Erythroblast (primary cell): ENCODE measurements at places on chromosomes 16 and 17.

DNA sequence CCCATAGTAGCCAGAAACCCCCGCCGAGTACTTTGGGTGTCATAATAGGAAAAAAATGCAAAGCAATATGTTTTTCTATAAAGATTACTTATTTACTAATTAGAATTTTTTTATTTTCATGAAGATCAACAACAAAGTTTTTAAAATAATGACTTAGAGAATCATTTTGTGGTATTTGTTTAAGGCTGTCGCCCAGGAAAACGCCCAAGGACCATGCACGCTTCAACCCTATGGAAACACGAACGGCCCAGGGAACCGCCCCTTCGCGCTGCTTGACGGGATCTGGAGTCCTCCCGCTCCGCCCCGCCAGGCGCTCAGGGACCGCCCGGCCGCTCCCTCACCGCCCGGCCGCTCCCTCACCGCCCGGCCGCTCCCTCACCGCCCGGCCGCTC is 408 bp upstream of the KPNA2 start:
- DNase-seq: no peak

GRCh38 chr17:8048236-8048635 is 9.4 kb downstream of the ALOX15B start:
- DNase-seq: no peak

DNA sequence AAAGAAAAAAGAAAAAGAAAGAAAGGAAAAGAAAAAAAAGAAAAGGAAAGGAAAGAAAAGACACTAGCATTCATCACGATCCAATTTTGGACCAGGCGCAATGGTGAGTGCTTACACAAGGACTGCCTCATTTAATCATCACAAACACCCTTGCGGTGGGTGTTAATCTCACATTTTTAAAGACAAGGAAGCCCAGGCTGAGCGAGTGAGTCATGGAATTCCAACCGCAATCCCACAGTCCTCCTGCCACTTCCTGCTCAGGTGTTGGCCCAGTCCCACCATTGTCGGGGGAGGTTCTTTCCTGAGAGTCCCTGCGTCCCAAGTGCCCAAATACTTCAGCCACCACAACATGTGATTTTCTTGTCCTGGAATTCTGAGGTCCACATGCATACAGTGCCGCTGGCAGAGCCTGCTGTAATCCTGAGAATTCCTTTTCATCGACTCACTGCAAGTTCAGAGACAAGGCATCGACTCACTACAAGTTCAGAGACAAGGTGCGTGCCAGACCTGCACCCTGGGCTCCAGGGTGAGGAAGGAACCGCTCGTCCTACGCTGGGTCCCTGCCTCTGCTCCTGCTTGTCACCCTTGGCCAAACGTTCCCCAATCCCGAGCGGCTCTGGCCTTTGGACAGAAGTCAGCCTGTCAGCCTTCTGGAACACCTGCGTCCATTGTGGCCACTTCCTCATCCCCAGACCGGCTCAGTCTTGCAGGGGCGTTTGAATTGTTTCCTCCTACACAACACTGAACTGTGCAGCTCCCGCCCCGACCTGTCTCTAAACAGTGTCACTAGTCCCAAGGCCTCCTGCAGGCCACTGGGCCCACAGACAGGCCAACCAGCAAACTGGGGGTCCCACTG is 5.8 kb downstream of the ZG16B start:
- no peak for DNase-seq

DNA sequence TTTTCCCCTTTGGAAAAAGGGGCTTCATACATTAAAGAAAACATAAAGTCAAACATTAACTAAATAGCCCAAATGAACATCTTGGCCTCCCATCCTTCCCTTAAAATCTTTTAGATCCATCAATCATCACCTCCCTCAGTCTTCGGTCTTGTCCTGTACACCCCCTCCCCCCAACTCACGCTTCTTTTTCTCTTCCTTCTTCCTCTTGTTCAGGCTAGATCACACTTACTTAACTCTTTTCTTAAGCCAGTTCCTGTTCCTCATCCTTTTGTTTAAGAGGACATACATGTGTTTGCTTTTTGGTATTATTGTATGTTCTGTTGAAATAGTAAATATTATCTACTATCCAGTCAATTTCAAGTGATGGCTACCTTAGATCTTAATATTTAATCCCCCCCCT is 5.5 kb downstream of the MFSD6L start:
- DNase-seq: no peak

DNA sequence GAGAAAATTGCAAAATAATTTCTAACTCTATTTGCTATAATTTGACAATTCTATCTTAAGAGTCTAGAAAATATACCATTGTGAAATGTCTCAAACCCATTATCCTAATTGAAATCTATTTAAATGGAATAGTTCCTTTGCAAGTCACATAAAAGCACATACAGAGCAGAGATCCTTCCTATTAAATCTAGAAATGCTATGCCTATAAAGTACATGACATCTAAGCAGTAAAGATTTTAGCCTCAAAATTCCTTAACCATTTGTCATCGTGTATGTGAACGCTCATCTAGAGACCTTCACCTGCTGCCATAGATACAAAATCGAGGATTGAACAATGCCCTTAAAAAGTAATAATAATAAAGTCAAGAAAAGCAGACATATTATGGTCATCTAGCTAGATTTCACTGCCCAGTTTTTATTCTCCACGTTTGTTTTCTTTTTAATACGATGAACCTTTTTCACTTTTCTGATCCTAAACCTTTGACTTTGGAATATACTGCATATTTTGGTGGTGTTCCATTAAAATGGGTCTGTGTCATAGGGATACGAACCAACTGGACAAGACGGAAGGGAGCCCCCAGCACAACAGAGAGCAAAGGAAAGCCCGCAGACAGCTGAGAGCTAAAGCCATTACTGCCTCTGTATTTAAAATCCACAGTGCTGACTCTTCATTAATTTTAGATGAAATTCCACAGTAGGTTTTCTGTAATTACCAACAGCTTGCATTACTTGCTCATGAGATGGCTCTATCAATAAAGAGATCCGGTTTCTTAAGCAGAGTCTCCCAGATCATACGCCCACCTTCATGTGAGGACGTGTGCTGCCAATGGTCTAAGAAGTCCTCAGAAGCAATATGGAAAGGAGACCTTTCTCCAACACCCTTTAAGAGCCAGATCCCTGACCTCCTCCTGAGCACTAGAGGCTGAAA is 17.6 kb downstream of the TEX2 start:
- no peak for DNase-seq

GRCh38 chr17:52120465-52120864 is 38.0 kb downstream of the CA10 start:
- no peak for DNase-seq
